ENCODE measurements at places on chromosomes 3 and 15.

GRCh38 chr3:189513281-189514117, 117.7 kb upstream of the TP63 start:
- no peak for DNase-seq

GRCh38 chr3:176796371-176796770, 400.9 kb downstream of the TBL1XR1 start:
- no peak for DNase-seq

DNA sequence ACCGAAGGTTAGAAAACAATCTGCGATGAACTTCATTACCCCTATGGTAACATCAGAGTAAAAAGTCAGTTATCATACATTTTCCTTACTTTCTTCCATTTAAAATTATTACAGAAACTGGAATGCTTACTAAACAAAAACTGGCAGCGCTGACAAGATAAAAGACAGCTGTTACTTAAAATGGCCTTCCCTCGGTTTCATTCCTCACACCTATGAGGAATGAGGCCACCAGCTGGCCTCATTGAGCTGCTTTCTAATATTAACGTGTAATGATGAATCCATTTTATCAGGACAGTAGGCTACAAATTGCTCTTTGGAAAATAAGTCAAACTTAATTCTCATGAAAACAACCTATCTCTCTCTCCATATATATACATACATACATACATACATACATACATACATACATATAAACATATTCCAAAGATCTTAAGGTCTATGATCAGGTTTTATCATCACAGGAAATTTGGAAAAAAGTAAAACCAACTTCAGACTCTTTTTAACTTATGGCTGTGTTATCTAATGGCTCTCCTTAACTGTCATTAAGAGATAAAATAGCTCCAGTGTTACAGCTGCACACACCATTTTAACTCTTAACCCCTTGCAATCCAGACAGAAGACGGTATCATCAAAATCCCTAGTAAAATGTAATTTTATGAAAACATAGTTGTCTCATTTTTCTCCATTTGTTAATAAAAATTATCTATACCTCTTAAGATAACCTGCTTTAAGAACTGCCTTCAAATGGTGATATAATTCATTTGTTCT, 5.2 kb downstream of the CCNL1 start:
- DNase-seq: no peak

GRCh38 chr15:70291305-70292075, 193.8 kb upstream of the TLE3 start:
- DNase-seq: no peak

- DNase-seq: no peak
Measured at GRCh38 chr3:178257491-178257890, 278.7 kb upstream of the KCNMB2 start.

DNA sequence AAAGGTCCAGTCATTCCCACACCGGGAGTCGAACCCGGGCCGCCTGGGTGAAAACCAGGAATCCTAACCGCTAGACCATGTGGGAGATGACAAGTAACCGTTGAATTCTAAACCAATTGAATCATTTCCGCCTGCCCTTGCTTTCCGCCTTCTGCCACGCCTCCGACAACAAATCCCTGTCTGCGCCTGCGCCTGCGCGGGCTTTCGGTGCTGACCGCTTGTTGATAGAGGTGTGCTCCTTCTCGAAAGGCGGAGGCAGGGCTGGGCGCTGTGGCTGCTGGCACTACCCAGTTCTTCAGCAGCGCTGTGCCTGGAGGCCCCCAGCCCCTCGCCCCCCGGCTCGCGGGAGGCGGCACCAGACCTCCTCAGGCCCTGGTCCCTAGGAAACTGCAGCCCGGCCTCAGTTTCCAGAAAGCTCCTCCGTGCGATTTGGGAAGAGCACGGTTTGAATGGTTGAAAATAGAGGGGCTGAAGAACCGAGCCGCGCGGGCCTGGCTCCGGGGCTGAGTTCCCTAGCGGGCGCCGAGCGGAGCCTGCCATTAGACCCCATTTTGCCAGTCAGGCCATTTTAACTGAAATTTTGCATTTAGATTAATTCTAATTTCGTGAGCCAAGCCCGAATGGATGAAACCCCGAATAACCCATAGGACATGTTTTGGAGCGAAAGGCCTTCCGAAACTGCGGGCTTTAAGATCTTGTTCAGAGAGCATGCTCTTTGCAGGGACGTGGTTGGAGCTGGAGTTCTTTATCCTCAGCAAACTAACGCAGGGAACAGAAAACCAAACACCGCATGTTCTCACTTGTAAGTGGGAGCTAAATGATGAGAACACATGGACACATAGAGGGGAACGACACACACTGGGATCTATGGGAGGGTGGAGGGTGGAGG, 219.3 kb upstream of the ATP10A start:
- peak; percentile 97 for DNase-seq

GRCh38 chr3:172140499-172141391, 101.4 kb downstream of the FNDC3B start:
- no peak for DNase-seq

DNA sequence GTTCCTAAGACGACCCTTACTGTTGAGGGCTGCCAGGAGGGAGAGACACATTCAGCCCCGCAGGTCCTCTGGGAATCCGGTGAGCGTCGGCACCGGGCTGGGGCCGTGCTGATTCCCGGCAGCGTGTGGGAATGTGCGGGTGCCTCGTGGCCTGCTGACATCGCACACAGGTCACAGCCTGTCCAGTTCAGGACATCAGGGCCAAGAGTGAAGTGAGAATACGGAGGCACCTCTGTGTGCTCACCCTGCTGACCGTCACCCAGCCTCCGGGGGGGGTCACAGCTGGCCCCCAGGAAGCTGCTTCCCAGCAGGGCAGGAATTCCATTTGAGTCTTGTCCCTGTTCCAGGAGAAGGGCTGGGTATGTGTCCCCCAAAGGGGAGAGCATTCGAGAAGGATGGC, 53.6 kb downstream of the PGPEP1L start:
- no peak for DNase-seq

- DNase-seq: no peak
Measured at GRCh38 chr3:195822131-195822696, 10.5 kb upstream of the MUC4 start.

DNA sequence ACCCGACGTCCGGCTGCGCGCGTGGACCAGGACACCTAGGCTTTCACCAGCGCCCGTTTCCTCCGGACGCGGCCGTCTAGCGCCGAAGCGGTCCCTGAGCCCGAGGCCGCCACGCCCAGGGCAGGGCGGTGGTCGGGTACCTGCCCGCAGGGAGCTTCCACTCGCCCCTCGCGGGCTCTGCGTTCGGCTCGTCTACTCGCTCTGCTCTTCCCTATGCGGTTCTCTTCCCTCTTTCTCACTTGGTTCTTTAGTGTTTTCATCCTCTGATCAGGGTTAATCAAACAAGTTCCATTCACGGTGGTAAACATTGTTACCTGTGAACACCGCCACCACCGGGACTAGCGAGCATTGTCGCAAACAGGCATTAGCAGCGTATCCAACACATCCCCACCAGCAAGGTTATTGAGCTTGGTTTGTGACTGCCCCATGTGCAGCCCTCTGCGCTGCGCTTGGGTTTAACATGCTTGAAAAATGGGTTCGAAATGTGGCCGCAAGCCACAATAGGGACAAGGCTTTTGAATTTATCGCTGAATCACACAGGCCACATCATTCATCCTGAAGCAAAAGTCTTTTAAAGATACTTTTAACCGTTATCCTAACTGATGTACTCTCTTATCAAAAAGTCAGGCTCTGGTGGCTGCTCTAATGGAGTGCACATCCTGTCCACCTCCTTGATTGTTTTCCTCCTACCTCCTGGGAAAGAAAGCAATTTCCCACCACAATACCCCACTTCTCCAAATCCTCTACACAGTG, 843 bp upstream of the CD47 start:
- no peak for DNase-seq

GRCh38 chr3:47813551-47814177, 10.7 kb downstream of the DHX30 start:
- DNase-seq: no peak

- DNase-seq: no peak
Measured at GRCh38 chr15:70142322-70143191, 44.8 kb upstream of the TLE3 start.

GRCh38 chr3:31219131-31219843, 313.4 kb upstream of the STT3B start:
- DNase-seq: no peak

GRCh38 chr3:87982421-87982820, 76.4 kb downstream of the CGGBP1 start:
- DNase-seq: no peak

DNA sequence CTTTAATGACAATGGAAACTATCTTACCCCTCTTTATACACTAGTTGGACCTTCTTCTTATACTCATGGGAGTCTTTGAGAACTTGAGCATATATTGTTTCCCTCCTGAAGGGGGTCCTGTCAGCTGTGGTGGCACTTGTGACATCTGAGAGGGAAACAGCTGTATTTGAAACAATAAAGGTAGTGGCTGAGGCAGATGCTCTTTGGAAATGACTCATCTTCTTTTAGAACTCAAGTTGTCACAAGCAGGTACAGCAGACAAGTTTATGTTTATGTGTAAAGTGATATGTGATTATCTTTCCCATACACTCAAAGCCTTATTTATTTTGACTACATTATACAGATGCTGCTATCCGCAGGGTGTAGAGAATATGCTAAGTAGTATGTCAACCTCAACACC, 220.0 kb upstream of the GRM7 start:
- DNase-seq: no peak

DNA sequence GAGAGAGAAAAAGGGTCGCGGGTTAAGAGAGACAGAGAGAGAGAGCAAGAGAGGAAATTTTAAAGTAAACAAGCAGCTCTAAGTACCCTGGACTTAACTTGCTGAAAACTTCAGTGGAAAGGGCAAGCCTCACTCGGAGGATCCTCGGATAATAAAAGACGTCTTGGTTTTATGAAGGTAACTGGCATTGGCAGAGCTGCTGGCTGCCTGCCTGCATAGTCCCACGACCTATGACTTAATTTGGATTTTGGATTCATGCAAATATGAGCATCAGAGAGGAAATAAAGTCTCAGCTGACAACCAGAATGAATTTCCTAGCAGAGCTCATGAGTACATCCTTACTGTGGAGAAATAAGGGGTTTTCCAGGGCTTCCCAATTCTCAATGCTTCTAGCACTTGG, 95.1 kb upstream of the PDZRN3 start:
- DNase-seq: no peak

GRCh38 chr3:385151-385550, 188.6 kb downstream of the CHL1 start:
- no peak for DNase-seq

GRCh38 chr3:90184861-90185260, 1077.4 kb downstream of the EPHA3 start:
- no peak for DNase-seq

GRCh38 chr3:66430876-66431275, 69.9 kb downstream of the LRIG1 start:
- DNase-seq: no peak

GRCh38 chr15:64162478-64162868, 349 bp downstream of the PPIB start:
- no peak for DNase-seq

DNA sequence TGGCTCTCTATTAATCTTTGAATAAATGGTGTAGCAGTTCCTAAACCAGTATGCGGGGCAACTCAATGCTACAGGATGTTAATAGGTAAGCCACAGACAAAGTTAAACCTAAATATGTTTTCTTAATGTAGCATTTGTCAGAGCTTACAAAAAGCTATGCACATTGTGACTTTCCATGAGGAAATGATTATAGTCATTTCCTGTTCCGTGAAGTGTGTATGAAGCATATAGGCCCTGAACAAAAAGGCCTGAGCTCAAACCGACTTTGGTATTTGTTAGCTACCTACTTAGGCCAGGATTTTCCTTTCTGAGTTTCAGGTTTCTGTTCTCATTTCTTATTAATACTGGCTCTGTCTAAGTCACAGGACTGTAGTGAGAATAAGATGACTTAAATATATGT, 14.2 kb downstream of the ZNF80 start:
- no peak for DNase-seq

DNA sequence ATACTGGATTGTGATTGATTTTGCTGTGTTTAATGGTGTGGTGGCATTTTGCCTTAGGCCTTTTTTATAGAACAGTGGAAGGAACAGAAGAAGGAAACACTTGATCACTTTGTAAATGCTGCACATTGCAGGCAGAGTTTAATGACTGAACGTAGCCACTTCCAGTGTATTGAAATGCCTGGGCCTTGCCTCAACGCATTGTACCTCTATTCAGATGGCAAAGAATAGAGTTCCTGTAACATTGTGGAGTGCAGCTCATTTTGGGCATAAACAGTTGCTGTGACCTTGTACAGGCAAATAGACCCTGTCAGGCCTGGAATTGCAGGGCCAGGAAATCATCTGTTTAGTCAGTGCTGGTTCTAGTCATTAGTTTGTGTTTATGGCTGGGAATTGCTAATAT, 225.0 kb downstream of the EPHA3 start:
- no peak for DNase-seq

- no peak for DNase-seq
Measured at GRCh38 chr15:40048926-40049475, 10.0 kb upstream of the SRP14 start.

Measured in progenitor cell of endocrine pancreas (in vitro differentiated cells).